ENCODE measurements at places on chromosomes 12 and 14.

DNA sequence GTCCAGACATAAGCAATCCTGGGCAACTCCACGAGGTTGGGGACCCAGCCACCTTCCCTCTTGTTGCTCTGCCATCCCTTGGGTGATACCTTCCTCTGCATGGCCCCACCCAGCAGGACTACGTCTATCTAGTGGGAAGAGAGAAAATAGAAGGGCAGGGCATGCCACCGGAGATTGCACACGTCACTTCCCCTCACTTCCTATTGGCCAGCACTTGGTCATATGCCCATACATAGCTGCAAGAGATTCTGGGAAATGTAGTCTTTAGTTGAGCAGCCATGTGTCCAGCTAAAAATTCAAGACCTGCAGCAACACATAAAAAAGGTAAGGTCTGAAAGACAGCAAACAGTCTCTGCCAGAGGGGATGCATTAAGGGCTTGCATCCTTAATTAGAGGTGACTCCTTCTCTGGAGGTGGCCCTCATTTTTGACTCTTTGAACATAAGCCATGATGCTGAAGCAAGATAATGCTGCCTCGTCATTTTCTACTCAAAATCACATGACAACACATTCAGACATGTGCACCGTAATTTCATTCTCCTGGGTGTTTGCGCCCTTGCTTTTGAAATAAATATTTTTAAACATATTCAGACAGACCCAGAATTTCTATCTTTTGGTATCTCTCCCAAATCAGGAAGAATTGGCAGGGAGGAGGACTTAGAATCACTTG, 91.8 kb upstream of the PWP1 start:
- DNase-seq = peak; percentile 64

DNA sequence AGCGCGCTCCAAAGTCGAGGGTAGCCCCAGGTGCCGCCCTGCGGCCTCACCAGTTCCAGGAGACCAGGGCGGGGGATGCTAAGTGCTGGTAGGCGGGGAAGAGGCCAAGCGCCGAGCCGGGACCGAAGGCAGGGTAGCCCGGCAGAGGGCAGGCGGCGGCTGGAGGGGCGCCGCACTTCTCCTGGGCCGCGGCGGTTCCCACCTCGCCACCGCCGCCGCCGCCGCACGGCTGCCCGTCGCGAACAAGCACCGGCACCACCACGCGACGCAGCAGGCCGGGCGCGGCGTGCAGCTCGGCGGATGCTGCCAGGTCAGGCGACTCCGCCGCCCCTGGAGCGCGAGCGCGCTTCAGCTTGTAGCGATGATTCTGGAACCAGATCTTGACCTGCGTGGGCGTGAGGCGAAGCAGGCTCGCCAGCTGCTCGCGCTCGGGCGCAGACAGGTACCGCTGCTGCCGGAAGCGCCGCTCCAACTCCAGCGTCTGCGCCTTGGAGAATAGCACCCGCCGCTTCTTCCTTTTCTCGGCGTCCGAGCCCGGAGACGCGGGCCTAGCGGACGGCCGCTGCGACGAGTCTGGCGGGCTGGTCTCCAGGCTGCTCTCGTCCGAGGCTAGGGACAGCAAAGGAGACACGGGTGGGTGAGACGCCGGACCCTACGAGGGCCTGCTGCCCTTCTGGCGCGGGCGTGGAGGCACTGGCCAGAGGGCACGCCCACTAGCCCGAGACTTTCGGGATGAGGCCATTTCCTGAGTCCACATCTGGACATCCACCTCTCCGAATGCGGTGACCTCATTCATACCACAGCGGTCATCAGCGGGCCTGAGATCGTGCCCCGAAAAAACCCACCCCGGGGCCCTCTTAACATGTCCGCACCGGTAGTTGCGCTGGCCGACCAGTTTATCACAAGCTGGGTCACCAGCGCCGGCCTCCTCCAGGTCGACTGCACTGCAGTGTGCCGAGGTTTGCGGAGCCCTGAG, 1.3 kb downstream of the NKX2-8 start:
- no peak for DNase-seq

DNA sequence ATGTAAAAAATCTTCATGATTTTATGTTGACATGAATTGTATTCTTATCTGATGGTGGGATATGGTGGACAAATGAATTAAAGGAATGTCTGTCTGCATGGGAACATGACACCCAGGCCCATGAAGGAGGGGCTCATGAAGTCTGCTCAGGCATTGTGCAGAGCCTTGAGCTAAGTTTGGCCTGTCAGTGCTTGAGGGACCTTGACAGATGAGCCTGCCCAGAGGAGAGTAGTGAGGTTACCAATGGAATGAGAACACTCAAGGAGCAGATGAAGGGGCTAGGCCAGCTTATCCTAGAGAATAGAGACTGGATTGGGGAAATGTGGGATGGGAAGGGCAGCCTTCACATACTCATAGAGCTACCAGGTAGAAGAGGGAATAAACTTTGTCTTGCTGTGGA, 68.8 kb downstream of the TMX1 start:
- DNase-seq = no peak

DNA sequence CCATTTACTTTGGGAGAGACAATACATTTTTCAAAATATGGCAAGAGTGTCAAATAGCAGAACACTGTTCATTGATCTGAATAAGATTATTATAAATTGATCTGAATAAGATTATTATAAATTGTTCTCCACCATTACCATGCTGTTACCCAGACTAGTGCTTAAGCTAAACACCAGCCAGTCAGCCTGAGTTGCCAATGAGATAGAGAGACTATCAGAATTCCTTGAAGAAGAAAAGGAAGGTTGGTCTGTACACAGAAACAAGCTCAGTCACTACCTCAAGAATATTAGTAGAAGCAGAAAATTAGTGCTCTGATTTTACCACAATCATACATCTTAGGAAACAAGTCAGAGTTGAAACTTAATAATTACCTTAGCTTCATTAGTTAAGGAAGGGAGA, 469.8 kb downstream of the FOXG1 start:
- no peak for DNase-seq

GRCh38 chr12:113170457-113170856, 14.8 kb downstream of the DDX54 start:
- no peak for DNase-seq

Data from NB4 (cell line).